ENCODE measurements at places on chromosomes 7 and 10.

GRCh38 chr7:22851145-22851544 lies 28.5 kb upstream of the TOMM7 start:
- no peak for DNase-seq

DNA sequence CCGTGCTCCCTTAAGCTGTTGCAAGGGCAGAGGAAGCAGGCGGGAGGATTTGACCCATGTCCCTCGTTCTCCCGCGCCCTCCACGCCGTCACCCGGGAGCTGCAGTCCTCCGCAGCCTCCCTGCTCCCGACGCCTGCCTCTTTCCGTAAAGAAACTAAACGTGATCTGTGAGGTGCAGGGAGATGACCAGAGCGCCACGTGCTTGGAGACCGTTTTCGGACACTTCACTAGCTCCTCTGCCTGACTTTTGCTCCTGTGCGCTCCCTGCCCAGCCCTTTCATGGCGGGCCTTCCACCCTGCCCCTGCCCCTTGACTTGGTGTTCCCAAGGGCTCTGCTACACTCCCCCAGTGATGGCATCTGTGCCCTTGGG lies 171.2 kb downstream of the LSM5 start:
- DNase-seq, result no peak

DNA sequence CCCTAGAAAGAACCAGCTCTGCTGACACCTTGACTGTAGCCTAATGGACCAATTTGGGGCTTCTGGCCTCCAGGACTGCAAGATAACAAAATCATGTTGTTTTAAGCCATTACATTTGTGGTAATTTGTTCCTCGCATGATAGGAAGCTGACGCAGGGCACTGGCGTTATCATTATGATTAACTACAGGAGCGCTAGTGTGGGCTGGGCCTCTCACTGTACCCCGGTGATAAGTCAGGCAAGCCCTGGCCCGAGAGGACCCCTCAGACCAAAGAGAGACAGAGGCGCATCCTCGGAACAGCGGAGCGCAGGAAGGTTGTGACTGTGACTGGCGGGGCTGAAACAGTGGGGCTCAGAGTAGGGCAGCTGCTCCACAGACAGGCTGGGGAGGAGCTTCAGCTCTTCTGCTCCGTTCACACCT lies 150.3 kb upstream of the CHST15 start:
- no peak for DNase-seq

GRCh38 chr10:6657669-6658068 lies 77.6 kb upstream of the PRKCQ start:
- no peak for DNase-seq

DNA sequence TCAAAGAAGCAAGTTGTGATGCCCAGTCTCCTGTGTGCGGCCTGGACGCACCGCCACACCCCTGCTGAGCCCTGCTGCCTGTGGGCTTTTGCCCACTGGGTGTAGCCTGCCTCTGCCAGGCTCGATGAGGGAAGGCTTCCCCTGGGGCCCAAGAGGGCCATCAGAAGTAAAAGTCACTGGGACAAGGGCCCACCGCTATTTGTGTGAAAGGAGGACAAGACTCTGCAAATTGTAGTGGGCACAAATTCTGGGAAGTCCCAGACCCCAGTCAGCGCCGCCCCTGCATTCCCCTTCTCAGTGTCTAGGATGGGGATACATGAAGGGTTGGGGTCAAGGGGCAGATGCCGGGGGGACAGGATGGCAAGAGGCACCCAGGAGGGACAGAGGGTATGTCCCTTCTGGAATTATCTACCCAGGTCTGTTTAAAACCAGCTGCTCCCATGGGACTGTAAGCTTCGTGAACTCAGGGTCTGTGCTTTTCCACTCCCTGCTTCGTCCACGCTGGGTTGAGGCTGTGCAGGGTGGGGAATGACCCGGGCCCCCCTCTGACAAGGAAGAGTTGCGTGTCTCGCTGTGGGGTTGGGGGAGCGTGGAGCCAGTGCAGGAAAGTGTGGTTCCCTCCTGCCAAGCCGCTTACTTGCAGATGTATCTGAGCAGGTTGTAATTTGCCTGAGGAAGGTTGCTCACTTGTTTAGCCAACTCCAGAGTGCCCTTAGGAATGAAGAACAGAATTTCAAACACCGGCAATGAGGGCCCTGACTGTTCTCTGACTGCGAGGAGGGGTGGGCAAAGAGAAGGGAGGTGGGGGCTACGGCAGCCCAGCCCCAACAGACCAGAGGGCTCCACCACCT lies 147.2 kb downstream of the MAPK8 start:
- DNase-seq, result no peak

- DNase-seq, result no peak
Observed at GRCh38 chr10:123952099-123952498, 60.5 kb upstream of the CPXM2 start.

GRCh38 chr10:13939391-13939790 lies 352.6 kb downstream of the PRPF18 start:
- no peak for DNase-seq

DNA sequence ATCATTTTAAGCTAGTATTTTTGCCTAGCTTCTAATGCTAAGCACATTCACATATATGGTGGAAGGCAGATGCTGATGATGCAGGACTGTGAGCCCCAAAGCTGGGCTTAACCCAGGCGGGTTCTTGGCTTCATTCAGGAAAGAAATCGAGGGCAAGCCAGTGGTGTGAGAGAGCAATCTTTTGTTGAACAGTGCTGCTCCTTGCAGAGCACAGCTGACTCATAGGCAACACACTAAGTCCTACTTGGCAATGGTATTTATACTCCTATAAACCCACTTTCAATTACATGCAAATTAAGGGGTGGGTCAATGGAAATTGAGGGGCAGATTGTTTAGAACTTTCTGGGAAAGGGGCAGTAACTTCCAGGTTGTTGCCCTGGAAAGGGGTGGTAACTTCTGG lies 42.0 kb upstream of the CELF2 start:
- DNase-seq, result no peak

DNA sequence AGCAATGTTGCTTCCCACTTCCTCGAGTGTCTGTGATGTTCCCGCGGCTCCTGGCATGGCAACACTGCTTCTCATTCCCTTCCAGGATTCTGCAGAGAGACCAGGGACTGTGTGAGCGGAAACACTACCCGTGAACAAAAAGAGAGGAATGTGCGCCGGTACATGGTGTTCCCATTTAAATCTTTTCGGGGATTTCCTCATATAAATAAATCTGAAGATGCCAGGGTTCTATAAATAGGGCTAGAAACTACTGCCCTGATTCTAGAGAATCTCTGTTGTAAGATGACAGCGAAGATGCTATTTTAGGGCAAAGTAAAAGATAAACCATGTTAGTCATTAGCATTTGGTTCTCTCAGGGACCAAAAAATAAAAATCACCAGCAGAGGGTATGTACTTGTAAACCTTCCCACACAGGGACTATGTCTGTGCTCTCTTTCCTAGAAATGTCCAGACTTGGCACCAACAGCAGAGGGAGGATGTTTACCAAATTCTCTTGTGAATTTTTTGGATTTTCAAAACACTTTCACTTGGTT lies 92.2 kb upstream of the DDC start:
- DNase-seq, result peak; percentile 42

DNA sequence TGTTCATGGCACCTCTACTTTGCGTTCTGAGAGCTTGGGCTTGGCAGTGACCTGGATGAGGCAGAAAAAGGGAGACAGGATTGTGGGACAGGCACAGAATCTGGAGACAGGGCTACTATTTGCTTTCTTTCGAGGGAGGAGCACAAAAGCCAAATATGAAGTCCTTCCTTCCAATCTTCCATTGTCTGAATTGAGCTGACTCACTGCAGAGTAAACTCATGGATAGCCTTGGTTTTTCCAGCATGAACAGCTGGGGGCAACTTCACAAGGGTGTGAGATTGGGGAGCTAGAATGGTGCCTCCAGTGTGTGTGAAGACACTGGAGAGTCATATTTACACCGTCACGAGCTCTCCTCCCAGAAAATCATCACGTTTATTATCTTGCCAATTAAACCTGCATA lies 55.6 kb upstream of the NRP1 start:
- no peak for DNase-seq

DNA sequence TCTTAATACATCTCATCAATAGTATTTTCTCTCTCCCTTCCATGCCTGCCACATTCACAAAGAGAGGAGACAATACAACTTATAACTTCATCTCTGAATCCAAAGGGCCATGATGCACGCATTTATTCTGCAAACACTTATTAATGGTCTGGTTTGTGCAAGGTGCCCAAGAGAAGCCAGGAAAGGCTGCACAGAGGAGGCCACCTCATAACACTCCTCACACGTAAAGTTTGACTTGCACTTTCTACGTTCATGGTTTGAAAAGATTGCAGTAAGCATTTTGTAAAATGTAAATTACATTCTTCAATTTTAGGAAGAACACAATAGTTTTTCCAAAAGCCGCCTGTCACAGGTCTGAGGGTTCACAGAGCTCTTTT lies 1.2 kb upstream of the PALS2 start:
- no peak for DNase-seq

- DNase-seq, result no peak
Observed at GRCh38 chr7:124780056-124780455, 14.5 kb upstream of the GPR37 start.

DNA sequence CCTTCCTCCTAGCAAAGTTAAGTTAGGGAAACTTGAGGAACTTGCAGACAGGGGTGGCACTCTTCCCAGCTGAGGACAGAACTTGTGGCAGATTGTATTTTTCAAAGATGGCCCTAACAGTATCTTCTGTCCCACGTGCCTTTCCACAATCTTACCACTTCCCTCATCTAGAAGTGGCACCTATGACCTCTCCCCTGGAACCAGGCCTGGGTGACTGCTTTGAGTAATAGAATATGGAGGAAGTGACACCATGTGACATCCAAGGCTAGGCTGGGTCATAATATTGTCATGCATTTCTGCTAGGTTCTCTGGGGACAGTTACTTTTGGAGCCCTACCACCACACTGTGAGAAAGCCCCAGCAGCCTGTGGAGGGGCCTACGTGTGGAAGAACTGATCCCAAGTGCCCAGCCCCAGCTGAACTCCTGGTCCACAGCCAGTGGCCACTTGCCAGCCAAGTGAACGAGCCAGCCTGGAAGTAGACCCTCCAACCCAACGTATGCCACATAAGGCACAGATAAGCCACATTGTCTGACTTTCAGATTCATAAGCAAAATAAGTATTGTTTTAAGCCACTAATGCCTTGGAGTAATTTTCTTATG lies 193.7 kb downstream of the PTPN20 start:
- no peak for DNase-seq

DNA sequence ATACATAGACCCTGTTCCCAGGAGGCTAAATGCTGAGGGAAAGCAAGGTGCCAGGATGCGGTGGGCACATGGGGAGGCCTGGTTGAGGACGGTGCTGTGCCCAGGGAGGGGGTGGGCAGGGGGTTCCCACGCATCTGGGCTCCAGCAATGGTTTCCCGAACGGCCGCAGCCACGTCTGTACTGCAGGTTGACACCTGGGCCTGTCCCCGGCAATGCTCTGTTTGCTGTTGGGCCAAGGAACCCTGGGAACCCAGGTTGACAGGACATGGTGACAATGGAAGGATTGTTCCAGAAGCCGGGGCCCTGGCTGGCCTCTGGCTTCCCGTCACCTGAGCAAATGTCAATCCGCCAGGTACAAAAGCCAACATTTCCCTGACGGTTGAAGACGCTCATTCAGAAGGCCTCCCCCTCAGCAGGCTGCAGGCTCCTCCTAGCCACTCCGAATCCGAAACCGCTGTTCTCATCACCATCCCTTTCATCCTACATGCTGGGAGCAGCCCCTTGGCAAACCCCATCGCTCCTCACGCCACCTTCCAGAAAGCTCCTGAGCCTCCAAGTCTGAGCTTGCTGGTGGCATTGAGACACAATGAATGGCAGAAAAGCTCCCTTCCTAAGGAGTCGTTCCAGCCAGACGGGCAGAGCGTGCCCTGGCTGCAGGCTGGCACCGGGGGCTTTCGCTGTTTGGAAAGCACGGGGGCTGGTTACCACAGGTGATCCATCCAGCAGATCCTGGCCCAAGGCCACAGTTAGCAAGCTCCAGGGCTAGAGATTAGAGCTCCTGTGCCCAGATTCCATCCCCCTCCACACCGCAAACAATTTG lies 31.2 kb downstream of the SPOCK2 start:
- no peak for DNase-seq

DNA sequence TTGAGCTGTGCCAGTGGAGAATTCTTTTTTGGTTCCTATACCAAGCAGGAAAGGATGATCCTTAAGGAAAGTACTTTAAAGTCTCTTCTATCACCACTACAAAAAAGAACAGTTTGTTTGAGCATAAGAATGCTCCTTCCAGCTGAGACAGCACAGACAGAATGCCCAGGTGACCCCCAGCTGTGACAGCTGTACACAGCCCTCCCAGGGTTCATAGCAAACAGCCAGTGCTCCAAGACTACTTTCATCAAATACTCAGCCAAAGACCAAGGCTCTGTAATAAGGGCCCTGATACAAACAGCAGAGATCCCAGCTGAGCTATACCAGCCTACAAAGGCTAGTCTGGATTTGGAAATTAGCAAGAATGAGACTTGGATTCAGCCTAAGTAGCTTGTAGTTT lies 65.7 kb downstream of the NXPH1 start:
- no peak for DNase-seq

- peak; percentile 93 for DNase-seq
Observed at GRCh38 chr7:65981965-65982792, at the start of gene GUSB. TSS of gene GUSB (minus strand) at chr7:65982213. CDS start at chr7:65982183, 30 bp downstream.

- no peak for DNase-seq
Observed at GRCh38 chr10:77188521-77188920, 449.1 kb downstream of the KCNMA1 start.

DNA sequence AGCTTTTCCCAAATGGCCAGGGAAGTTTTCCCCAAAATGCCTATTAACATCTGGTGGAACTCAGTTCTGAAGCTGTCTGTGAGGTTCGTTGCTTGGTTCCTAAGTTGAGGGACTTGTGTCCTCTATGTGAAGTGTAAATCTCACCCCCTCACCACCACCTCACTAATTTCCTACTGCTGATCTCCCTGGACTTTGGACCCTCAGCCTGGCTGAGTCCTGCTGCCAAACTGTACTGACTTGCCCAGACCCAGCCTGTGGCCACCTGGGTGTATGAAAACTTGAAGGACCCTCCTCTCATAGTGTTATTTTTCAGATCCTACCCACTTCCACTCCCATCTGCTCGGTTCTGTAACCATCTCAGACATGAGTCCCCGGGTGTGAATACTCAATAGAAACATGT lies 94.9 kb downstream of the MET start:
- DNase-seq, result no peak

- DNase-seq, result no peak
Observed at GRCh38 chr10:32481606-32482005, 35.7 kb downstream of the CCDC7 start.

GRCh38 chr10:82591421-82591820 lies 716.4 kb downstream of the NRG3 start:
- no peak for DNase-seq

All from ovary (tissue), 10 donors.